ENCODE measurements at places on chromosomes 5 and 9. TPM values are rescaled to one million over a fixed set of nuclear protein-coding genes. Genes with fewer than 3 reads are reported as not detected.

F2R gene
- total RNA-seq, result 0.51 TPM

FOXD4L4 gene
- not detected for total RNA-seq

SPARC gene
- total RNA-seq, result 109 TPM

BTNL3 gene
- total RNA-seq, result 0.09 TPM

All from pancreas (tissue), 10 donors.